Substantia nigra (tissue), 51 donors: ENCODE measurements at places on chromosomes 11 and 22.

DNA sequence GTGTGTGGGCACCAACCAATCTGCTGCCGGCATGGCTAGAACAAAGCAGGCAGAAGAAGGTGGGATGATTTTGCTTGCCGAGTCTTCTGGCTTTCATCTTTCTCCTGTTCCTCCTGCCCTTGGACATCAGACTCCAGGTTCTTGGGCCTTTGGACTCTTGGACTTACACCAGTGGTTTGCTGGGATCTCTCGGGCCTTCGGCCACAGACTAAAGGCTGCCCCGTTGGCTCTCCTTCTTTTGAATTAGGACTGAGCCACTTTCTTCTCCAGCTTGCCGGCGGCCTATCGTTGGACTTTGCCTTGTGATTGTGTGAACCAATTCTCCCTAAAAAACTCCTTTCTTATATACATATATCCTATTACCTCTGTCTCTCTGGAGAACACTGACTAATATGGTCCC, 128.1 kb upstream of the TEAD1 start:
- no peak for DNase-seq

GRCh38 chr11:6156628-6157359, 13.3 kb downstream of the OR52B2 start:
- no peak for DNase-seq

DNA sequence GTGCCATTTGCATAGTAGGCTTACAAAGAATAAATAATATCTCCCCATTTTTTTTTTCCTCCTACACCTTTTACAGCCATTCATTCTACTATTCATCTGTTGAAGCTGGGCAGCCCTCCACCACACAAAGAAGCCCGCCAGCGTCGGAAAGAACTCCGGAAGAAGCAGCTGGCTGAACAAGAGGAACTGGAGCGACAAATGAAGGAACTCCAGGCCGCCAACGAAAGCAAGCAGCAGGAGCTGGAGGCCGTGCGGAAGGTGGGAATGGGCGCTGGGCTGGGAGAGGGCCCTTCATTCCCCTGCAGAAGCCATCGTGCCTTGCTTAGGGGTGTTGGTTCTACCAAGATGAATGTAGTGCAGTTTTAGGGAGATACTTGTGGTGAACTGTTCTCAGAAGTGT, 68.6 kb downstream of the SWAP70 start:
- no peak for DNase-seq

- DNase-seq: peak; percentile 13
Measured at GRCh38 chr11:76380159-76380976, 564 bp downstream of the THAP12 start.

DNA sequence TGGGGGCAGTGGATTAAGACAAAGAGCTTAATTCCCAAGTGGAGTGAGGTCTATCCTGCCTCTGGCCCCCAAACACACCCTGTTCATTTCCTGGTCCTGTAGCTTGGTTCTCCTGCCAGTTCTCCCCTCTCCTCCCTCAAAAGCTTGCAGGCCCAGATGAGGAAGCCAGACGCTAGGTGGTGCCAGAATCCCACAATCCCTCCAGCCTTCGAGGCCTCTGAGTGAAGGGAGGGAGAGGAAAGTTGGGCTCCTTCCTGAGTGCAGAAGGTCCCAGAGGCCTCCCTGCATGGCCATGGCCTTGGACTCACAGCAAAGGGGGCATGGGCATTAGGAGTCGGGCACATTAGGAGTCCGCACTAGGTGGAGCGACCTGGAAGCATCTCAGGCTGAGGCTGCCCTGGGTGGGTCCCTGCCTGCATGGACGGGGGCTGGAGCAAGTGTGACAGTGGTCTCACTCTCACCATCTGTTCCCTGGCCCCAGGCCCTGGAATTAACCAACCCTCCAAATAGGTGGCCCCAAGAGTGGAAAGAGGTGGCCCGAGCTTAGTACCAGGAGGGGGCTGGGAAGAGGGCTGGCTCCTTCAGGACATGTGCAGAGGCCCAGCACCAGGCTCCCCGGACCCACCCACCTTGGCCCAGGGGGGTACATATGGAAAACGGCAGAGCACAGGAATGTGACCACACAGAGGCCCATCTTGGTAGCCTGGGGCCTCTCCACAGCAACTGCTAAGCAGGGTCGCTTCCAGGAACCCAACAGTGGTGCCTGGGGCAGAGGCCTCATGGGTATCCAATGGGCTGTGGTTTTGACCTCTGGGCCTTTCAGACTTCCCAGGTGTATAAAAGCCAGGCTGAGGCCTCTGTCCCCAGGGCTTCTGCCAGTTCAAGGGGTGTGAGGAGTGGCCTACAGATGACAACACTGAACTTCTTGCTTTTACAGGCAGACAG, 5.2 kb downstream of the FXYD2 start:
- DNase-seq: no peak

DNA sequence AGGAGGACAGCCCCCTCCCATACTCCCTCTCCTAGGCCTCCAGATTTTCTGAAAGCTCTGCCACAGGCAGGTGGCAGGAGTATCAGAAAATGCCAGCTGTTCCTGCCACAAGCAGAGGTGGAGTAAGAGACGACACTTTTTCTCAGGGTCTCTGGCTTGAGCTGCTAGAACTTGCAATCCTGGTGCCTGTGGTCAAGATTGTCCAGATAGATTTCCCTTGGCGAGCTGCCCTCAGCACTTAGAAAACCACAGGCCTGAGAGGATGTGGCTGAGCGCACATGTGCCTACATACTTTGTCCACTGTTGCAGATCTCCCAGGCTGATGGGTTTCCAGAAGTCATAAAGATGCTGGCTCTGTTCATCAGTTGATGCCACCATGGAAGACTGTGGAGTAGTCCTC, 65.7 kb upstream of the NAV2 start:
- no peak for DNase-seq

GRCh38 chr11:45248501-45249011, 37.6 kb downstream of the SYT13 start:
- no peak for DNase-seq

- DNase-seq: no peak
Measured at GRCh38 chr11:93542811-93543229, 371 bp downstream of the SMCO4 start.

- no peak for DNase-seq
Measured at GRCh38 chr11:104957280-104957679, 11.1 kb downstream of the CASP4 start.

DNA sequence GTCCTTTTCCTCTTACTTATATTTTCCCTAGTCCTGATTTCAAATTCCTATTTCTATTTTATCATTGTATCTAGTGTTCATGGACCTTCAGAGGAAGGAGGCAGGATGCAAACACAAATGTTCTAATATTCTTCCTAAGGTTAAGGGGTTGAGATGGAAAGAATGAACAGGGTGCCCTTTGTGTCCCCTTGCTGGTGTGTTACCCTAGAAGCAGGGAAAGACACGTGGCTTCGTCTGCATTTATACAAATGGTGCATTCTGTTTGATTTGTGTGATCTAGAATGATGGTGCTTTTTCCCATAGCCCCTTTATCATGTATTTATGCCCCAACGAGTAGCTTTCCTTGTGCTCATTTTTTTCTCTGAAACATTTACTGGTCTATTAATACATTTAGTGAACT, 76.2 kb downstream of the PLEKHA7 start:
- no peak for DNase-seq

DNA sequence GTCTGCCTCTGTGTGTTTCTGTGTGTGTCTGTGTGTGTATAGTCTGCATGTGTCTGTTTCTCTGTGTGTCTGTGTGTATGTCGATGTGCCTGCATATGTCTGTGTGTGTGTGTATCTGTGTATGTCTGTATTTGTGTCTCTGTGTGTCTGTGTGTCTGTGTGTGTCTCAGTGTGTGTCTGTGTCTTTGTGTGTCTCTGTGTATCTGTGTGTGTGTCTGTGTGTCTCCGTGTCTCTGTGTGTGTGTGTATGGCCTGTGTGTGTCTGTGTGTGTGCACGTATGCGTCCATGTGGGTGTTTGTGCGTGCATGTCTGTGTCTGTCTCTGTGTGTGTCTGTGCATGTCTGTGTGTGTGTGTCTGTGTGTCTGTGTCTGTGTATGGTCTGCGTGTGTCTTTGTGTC, 439 bp downstream of the SNX32 start:
- DNase-seq: no peak

DNA sequence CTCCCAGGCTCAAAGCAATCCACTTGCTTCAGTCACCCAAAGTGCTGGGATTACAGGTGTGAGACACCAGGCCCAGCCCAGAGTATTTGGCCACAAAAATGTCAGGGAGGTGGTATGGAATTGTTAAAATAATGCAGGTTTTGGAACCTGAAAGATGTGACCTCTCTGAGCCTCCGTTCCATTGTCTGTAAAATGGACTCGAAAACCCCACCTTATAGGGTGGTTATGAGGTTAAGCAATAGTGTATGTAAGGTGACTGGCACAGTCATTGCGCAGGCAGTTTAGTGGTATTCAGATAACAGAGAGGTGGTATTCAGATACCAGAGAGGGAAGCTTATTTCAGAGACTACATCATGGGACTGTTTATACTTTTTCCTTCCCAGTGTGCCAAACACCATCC, 52.5 kb upstream of the PRSS23 start:
- DNase-seq: no peak

DNA sequence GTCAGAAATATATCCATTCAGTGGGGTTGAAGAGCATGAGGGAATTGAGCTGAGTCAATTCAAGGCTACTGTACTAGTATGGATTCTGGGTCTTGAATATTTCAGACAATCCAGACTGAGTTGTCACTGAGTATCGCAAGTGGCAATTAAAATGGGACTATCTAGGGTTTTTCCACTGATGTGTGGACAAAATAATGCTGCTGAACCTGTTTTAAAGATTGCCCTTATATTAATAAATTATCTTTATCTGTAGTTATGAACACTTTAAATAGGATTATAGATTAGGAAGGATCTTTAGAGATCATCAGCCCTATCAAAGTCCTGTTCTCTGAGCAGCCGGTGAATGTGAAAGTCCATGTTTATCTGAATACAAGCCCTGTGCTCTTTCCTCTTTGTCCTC, 478.3 kb upstream of the KIRREL3 start:
- no peak for DNase-seq

GRCh38 chr11:59011655-59012397, 72.5 kb downstream of the GLYATL1 start:
- DNase-seq: no peak

GRCh38 chr11:47766509-47767227, 473 bp downstream of the FNBP4 start:
- DNase-seq: peak; percentile 76

DNA sequence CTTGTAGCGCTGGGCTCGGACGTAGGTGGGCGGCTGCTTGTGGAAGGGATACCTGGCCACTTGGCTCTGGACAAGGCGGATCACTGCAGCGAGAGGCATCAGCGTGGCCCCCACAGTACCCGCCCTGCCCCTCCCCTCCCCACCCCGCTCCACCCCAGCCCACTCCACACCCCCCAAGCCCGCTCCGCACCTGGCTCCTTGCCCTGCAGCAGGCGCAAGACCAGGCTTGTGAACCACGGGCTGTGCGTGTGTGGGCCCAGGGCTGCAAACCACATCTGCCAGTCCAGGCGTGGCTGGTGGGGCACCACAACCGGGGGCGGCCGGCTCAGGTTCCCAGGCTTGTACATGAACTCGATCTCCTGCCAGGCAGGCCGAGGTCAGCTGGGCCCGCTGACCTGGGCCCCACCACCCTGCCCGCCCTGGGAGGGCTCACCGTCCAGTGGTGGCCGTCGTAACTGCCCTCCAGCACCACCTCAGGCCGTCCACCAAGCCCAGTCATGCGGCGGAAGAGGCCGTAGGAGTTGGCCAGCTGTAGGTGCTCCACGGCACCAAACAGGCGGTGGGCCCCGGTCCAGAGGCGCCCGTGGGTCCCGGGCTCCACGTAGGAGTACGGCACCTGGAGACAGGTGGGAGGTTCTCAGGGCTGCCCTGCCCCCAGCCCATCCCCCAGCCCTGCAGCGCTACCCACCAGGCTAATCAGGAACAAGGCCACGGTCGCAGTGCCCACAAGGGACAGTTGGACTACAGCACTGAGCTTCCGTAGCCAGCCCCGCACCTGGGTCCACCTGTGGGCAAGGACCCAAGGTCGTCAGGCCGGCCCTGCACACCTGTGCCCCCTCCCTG, 2.9 kb downstream of the LMF2 start:
- no peak for DNase-seq

- no peak for DNase-seq
Measured at GRCh38 chr11:19995145-19995544, 165.1 kb downstream of the DBX1 start.

DNA sequence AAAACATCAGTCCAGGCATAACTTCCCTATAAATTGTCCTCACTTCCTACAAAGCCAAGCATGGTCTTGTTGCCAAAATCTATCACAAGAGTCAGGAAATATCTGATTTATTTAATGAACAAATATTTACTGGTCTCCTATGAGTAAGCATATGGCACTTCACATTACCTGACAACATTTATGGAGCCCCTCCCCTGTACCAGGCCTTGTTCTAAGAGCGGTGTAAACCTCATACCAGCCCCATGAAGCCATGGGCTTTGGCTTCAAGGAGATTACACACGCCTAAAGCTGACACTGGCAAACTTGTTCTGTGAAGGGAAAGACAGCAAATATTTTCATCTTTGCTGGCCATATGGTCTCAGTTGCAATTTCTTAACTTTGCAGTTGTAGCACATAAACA, 43.0 kb upstream of the EIF3D start:
- DNase-seq: no peak

DNA sequence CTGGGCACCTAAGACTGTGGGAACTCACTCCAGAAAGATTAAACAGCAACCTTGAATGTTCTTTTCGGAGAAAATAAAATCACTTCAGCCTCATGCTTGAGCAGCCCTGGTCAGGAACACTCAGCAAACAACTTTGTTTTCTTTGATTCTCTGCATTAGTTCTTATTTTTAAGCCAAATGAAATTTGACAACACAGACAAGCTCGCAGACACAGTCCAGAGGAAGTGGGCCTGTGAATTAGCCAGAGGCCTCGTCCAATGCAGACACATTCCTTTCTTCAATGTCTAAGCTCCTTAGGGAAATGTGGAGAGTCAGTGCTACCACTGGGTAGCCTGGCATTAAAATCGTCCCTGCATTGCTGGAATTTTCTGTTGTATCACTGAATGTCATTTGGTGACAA, 62.9 kb upstream of the CSNK2A3 start:
- no peak for DNase-seq
